ENCODE measurements at places on chromosomes 1 and 21.
A peak's percentile ranks its signal among the peaks of the same experiment; 100 is the strongest.

DNA sequence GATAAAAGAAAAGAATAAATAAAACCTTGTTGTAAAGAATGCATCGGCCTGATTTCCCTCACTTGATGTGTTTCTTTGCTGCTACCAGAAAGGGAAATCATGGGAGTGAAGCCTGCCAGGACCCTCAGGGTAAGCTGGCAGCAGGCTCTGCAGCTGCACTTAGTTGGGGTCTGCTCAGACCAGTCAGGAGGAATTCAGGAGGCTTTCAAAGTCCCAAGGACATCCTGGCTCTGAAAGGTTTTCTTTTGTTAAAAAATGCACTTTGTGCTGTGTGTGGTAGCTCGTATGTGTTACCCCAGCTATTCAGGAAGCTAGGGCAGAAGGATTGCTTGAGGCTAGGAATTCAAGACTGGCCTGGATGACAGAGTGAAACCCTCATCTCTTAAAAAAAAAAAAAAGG, 254.8 kb downstream of the ZNF648 start:
- DNase-seq: no peak

DNA sequence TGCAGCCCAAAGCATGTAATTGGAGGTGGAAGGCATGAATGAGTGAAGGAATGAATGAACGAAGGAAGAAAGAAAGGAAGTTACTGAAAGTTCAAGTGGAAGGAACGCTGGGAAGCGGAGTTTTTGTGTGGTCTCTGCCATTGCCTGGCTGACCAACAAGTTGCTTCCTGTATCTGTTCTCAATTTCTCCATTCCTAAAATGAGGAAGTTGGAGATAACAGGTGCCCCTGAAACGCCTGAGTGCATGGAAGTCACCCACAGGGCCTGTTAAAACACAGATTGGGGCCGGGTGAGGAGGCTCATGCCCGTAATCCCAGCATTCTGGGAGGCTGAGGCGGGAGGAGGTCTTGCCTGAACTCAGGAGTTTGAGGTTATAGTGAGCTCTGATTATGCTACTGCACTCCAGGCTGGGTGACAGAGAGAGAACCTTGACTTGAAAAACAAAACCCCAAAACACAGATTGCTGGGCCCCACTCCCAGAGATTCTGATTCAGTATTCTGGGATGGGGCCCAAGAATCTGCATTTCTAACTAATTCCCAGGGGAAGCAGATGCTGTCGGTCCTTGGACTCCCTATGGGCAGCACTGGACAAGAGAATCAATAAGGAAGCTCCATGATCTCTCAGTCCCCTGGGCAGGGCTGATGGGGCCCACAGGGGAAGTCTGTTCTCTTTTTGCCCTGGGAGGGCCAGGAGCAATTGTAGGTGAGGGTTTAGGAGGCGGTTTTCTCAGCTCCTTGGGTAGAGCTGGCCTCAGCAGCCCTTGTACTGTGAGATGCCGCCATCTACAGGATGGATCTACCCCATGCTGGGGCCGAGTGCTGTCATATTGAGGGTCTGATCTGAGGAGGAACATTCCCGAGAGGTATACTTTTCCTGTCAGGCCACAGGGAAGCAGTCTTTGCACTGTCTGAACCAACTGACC, 3.3 kb upstream of the CNR2 start:
- DNase-seq: no peak

GRCh38 chr1:45508295-45509151, 8.4 kb downstream of the MMACHC start:
- DNase-seq: no peak

GRCh38 chr1:205598841-205599668, 32.8 kb downstream of the ELK4 start:
- no peak for DNase-seq

GRCh38 chr1:34828611-34829010, 30.9 kb downstream of the SMIM12 start:
- no peak for DNase-seq

GRCh38 chr1:78035121-78035520, 10.6 kb upstream of the GIPC2 start:
- DNase-seq: no peak

- no peak for DNase-seq
Measured at GRCh38 chr1:205441716-205442050, 14.2 kb downstream of the BLACAT1 start.

DNA sequence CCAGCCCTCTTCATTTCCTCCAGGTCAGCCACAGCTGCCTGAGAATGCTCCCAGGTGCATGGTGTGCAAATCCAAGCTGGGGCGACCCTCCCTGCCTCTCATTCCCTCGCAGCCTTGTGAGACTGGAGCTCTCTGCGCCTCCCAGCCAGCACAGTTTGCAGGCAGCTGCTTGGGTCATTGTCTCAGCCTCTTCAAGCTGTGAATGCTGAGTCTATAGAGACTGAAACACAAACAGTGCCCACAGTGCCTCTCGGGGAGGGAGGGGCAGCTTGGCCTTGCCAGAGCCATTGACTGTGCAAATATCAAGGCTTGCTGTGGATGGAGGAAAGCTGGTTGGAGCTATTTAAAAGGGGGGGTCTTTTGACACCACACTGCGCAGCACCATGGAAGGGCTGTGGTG, 10.6 kb downstream of the PLXNA2 start:
- no peak for DNase-seq

- no peak for DNase-seq
Measured at GRCh38 chr1:169739980-169740379, 6.1 kb upstream of the SELE start.

- no peak for DNase-seq
Measured at GRCh38 chr1:219882096-219882495, 46.3 kb downstream of the SLC30A10 start.

GRCh38 chr1:226662642-226663326, 76.3 kb downstream of the ITPKB start:
- DNase-seq: peak; percentile 60

DNA sequence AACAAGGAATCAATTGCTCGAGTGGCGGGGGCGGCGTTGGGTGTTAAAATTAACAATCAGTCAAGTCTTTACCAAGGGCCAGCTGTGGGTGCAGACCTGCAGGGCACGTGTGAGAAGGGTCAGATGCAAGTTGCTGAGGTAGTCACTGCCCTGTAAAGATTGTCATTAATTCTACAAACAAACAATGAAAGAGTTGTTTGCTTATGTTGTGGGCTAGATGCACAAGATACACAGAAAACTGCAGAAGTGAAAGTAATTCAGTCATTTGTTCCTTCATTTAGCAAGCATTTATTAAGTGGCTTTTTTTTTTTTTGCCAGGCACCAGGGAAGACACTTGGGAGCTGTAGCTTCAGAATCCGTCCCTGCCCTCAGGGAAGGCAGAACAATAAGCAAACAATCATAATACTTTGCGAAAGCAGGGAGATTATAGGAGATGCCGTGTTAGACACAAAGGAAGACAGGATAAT, 79.5 kb downstream of the NR5A2 start:
- no peak for DNase-seq

DNA sequence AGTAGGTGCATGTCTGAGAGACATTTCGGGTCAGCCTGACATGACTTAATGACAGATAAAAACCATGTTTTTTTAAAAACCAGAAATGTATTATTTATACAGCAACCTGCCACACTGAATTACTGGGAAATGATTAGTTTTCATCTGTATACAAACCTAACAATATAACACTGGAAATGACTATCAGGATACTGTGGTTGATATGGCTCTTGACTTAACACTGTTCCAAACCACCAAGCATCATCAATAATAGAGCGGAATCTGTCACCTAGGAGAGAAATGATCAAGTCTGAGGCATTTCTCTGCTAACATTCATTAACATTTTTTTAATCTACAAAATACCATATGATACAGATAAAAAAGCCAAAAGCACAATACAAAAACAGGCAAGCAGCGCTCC, 41.7 kb upstream of the PSMG1 start:
- no peak for DNase-seq

DNA sequence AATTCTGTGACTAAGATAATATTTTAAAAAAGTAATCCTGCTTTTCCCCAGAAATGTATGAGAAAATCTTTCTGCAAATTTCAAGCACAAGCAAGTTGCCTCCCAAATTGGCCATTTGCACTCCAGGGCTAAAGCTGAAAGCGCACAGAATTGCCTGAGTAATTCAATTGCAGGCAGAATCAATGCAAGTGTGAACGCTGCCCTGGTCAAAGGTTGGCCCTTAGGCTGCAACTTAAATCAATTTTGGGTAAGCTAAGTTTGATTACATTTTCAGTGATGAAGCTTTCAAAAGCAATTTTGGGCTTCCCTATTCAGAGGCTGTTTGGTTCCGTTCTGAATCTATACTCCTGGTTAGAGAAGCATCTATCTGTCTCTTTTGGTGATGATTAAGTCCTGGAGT, 501.8 kb upstream of the ZRANB2 start:
- no peak for DNase-seq

GRCh38 chr1:149843431-149844041, 55.8 kb upstream of the BOLA1 start:
- DNase-seq: no peak

- no peak for DNase-seq
Measured at GRCh38 chr1:182410620-182411273, 10.3 kb upstream of the TEDDM1 start.
